Stimulated activated CD8-positive, alpha-beta memory T cell treated with anti-CD3 and anti-CD28 coated beads, Interleukin-12 subunit alpha, Interleukin-12 subunit beta, amount 100 ng/mL, for 4 hours (primary cell): ENCODE measurements at places on chromosomes 1 and 21.

DNA sequence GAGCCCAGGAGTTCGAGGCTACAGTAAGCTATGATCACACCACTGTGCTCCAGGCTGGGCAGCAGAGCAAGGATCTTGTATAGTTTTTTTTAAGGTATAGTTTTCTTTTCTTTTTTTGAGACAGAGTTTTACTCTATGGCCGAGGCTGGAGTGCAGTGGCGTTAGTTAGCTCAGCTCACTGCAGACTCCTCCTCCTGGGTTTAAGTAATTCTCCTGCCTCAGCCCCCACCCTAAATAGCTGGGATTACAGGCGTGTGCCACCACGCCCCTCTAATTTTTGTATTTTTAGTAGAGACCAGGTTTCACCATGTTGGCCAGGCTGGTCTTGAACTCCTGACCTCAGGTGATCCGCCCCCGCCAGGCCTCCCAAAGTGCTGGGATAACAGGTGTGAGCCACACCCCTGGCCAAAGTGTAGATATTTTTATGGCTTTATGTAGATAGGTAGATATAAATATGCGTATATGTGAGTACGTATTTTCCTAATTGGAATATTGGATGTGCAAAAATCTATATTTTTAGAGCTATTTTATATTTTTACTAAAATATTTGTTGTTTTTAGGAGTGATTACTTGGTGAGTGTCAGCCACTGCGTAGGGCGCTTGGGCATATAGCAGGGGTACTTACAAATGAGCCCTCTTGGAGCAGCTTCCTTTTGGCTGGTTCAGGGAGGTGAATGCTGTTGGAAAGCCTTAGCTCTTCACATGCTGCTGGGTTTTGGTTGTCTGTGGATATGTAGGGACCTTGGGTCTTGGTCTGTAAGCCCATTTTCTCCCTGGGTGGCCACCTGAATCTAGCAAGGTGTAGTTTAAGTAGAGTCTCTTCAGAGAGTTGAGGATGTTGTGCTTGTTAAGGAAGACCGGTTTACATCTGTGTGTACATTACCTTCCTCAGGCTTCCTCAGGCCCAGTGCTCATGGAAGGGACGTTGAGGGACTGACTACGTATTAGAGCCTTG, 9.5 kb downstream of the KDM4A start:
- no peak for DNase-seq

GRCh38 chr1:82453511-82454185, 652.9 kb downstream of the ADGRL2 start:
- DNase-seq: no peak

DNA sequence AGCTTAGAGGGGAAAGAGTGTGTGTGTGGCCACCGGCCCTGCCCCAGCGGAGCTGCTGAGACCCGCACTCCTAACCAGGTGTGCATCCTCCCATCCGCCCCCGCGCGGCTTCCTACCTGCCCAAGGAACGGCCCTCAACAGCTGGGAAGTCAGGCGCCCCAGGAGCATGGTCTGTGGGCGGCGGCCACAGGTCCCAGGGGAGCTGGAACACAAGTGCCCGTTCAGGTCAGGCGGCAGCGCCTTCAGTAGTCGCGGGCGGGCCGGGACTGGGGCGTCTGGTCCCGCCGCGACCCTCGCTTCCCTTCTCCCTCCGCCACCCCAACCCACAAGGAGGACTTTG, 448 bp downstream of the AURKAIP1 start:
- no peak for DNase-seq

GRCh38 chr21:36466061-36466511, 13.8 kb downstream of the CLDN14 start:
- DNase-seq: no peak

GRCh38 chr1:164771619-164772361, 212.8 kb downstream of the PBX1 start:
- no peak for DNase-seq

GRCh38 chr1:6062670-6063069, 17.0 kb downstream of the KCNAB2 start:
- no peak for DNase-seq

DNA sequence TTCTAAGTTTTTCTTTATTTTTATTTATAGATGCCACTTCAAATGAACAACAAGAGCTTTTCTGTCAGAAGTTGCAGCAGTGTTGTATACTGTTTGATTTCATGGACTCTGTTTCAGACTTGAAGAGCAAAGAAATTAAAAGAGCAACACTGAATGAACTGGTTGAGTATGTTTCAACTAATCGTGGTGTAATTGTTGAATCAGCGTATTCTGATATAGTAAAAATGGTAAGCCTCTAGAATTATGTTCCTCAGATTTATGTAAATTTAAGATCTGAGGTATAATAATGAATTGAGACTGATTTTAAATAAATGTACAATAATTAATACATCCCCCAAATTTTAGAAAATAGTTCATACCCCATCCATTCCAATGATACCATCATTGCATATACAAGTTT, 43.9 kb downstream of the PPP2R5A start:
- no peak for DNase-seq

GRCh38 chr1:44512313-44512885, 107.3 kb downstream of the RNF220 start:
- DNase-seq: no peak

DNA sequence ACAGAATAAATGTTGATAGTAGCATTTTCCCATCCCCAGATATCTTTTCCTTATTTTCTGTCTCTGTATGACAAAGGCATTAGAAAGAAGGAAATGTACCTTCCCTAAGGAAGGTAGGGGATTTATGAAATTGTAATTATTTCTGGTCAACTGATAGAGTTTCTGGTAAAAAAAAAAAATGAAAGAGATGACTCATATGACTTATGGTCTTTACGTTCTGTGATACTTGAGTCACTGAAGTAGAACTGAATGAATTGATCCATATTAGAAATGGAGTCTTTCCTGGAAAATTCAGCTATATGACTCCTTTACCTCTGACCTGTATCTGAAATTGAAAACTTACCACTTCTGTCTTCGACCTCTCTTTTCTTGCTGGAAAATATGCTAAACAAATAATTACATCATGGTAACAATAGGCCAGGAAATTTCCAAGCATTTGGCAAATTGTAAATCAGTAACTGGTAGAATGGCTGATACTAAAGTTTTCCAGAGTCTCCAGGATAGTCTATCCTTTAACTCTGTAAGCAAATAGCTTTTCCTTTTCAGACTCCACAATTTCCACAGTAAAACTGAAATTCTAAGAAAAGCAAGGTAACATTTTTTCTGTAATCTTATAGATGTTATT, 364.3 kb upstream of the PTBP2 start:
- DNase-seq: no peak

DNA sequence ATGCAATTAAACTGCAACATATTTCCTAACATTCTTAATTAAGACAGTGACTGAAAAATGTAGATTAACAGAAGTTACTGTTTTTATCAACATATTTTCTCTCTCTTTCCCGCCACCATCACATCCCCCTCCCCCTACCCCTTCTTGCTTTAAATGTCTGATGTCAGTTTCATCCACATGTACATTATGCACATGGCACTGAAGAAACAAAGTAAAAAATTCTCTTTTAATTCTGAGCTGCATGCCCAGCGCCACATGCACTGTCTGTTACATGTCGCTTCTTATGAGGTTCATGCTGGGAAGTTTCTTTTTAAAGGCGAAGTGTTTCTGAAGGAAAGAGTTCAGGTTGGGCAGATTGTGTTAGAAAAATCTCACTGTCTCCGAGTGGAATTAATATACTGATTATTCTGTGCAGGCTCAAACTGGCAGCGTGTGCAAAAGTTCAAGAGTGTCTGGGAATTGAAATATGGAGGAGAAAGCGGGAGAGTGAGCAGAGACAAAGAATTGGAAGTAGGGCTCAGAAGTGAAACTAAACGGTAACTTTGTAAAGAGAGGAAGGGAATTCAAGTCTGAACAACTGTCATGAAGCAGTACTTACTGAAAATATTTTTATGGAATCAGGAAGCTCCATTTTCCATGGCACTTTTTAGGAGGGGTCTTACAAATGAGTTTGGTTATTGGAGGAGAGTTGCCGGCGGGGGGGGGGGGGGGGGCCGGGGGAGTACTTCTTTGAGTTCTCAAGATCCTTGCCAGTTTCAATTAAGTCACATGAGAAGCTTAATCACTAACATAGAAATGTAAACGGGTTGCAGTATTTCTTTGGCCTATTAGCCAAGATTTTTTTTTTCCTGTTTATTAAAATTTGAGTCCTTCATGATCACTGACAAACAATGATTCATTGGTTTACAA, 217.6 kb downstream of the SDCCAG8 start:
- no peak for DNase-seq

- no peak for DNase-seq
Measured at GRCh38 chr1:218409946-218410510, 64.9 kb downstream of the TGFB2 start.

- DNase-seq: no peak
Measured at GRCh38 chr1:186298851-186299250, 76.2 kb downstream of the TPR start.

- DNase-seq: no peak
Measured at GRCh38 chr1:187300081-187300480, 471.3 kb downstream of the PLA2G4A start.

- DNase-seq: no peak
Measured at GRCh38 chr1:107450899-107451664, 310.2 kb downstream of the NTNG1 start.

DNA sequence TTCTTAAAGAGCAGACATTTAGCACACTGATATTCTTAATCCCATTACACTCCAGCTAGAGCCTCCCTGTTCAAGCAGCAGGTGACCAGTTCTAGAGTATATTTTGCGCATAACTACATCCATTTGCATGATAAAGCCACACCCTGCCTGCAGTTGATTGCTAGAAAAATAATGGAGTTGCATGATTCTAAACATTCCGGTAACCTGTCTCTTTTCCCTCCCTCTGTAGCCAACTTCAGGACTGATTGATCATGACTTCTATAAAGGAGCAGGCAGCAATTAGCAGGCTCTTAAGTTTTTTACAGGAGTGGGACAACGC, 14.9 kb downstream of the ARMH1 start:
- no peak for DNase-seq

- DNase-seq: no peak
Measured at GRCh38 chr1:158434741-158435140, 8.7 kb upstream of the OR10K2 start.

DNA sequence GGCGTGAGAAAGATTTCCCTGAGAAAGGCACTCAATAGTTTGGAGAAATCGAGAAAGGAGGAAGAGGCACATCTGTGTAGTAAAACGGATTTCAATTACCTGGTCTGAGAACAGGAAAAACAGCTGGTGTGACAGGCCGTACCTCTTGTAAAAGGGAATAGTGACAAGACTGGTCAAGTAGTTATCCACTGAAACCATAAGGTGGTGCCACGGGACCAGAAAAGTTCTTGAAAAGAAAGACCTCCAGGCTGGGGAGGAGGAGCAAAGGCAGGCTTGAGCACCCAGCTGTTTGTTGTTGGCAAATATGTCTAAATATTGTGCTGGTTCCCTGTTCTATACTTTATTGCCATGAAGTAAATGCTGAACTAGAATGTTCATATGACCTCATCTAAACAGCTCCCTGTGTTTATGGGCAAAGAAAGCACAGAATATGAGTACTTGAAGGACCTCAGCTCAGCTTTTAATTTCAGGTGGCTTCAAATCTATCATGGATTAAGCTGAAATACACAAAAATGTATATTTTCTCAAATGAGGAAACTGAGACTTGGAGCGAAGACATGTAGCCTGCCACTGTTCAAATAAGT, 4.0 kb downstream of the HAO2 start:
- no peak for DNase-seq

- DNase-seq: peak; percentile 38
Measured at GRCh38 chr1:180632326-180633056, 669 bp downstream of the XPR1 start.

DNA sequence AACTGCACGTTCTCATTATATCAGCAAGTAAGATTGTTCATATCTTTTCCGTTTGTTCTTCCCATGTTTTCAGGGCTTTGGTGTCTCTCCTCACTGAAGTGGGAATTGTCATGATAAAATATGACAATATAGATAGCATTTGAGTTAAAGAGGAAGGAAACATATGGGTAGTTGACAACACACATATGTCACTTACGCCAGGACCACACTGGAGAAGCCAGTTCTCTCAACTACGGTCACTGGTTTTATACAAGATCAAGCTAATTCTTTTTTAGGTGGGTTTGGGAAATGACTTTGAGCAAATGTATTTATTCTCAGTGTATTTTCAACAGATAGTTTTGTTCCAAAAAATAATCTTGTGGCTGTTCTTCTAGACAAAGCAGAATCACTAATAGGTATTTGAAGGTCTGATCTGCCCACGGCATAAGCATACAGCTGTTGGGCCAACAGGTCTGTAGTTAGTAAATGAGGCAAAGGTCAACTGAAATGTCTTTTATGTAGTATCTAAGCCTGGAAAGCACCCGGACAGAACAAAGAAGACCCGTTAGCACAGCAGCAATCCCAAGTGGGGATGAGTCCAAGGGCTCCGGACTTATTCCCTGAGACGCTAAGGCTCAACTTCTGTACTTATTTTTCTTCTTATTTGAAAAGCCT, 433.6 kb upstream of the ZP4 start:
- no peak for DNase-seq

DNA sequence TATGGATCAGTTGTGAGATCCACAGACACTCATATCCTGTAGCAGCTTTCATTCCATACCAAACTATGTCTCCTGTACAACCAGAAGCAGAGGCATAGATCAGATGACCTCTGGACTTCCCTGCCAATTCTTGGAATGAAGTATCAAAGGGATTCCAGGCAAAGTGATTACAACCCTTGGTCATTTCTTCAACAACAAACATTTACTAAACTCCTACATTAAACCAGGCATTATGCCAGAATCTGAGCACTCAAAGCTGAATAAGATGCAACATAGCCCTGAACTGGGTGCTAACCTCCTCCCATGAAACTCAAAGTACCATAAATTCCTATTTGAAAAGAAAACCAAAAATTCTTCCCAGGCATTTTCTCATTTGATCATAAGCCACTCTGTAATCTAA, 121.2 kb upstream of the SGIP1 start:
- no peak for DNase-seq

DNA sequence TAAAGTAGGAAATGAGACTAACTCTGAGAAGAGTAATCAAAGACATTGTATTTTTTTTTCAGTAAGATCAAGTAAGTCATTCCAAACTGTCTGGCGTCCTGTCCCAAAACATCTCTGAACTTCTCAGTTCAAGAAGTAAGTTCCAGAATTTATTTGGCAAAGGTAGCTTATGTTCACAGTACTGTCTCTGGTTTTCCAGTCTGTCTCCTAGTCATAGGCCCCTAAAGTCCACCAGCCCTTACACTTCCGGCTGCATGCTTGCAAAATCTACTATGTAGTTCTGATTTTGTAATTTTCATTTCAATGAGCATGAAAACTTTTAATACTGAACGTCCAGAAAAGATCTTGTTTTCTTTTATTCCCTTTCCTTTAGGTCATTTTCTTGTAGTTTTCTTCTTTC, 61.4 kb upstream of the S1PR1 start:
- DNase-seq: no peak

DNA sequence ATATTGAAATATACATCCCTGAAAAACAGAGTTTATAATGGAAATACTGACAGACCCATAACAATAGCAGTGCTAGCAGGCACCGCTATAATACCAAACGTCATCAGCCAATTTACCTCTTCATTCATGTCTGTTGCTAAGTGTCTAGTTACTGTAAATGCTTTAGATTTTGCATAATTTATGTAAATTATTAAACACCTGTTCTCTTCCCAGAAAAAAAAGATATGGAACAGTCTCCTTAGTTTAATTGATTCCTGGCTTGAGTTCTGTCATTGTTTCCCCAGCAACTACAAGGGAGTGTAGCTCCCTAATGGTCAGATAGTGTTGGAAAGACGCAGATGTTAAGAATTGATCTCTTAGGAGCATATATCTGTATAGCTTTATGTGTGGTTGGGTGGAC, 817.9 kb upstream of the ADGRL2 start:
- DNase-seq: no peak
